ENCODE measurements at places on chromosomes 2 and 18.

DNA sequence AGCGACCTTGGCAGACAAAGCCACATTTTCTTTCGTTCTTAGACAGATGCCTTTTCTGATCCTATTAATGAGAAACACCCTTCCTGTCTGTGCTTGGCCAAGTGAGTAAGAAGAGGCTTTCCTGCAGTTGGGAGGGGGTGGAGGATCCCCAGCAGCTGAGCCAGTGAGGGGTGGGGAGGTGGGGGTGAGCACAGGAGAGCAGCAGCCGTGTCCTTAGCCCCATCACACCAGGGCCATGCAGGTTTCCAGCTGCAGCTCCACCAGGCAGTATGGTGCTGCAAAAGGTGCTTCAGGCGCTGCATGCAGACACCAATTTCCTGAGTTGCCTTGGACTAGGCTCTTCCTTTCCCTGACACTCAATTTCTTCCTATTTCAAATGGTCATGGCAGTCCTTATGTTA is 123.3 kb upstream of the SIX2 start:
- no peak for DNase-seq

- DNase-seq, result no peak
Observed at GRCh38 chr2:37349231-37349860, 4.9 kb downstream of the QPCT start.

DNA sequence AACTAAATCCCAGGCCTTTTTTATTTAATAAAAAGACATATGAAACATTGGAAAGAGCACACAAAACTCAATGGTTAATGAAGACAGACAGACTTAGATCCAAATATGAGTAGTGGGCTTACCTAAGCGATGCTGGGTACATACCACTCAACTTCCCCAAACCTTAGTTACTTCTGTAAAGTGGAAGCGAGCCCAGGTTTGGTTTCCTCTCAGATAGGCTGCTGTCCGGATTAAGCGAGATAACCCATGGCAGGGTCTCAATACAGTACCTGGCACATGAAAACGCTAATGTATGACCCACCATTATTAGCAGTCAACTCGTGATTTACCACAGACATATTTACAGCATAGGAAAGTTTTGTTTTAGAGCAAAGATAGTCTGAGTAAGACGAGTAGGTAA is 21.6 kb downstream of the MBOAT2 start:
- no peak for DNase-seq

DNA sequence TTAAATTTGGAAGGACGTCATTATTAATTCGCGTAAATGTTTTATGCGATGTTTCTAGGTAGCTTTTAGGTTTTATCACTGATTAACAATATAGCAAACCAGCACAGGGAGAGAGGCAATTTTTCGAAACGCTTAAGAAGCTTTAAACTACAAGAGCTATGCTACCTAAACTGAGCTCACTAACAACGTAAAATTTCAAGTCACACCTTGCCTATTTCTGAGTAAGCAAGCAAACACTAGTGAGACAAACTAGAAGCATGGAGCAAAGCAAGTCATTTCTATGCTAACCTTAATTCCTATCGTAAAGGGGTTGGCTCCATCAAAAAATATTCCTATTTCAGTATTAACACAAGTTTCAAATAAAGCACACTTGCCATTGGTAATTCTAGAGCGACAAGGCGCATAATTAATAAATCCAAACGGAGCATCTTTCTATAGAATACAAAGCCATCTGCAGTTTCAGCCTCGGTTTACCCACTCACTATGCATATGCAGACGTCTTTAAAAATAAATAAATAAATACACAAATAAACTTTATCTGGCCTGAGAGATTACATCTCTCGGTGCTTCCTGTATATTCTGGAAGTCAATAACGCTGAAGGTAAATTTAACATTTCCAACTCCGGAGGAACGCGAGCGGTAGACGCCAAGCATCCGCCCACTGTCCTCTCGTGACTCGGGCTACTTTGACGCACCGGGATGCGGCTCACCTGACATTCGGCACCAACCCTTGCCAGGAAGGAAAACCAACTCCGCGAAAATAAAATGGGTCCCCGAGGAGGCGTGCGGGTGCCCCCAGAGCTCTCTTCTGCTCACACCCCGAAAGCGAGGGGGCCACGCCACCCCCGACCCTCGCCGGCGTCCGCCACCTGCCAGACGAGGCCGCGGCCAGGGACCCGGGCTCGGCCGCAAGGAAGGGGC is 947 bp downstream of the ITSN2 start:
- no peak for DNase-seq

- no peak for DNase-seq
Observed at GRCh38 chr2:105697781-105698449, 46.8 kb upstream of the NCK2 start.
